ENCODE measurements at places on chromosomes 4 and X.

DNA sequence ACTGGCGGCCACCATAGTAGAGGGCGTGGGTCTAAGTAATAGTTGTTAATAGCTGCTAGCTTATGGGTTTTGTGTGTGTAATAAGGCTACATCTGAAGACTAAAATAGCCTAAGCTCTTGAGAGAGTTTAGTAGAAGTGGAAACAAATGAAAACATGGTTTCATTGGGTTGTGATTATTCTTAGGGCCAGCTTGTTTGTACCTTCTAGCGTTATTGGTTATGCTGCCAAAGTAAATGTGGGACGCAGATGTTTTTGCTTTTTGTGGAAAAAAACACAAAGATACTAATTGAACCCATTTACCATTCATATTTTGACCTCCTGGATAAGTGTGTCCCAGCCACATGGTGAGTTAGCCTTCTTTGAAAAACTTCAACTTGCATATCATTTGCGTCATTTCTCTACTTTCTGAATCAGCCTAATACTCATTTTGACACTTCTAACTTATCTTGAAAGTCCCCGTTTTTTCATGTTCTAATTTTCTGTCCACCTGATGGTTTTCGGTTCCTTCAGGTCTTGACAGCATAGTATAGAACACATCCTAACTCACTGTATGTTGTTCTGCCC, 305.3 kb downstream of the FRMPD4 start:
- no peak for DNase-seq

DNA sequence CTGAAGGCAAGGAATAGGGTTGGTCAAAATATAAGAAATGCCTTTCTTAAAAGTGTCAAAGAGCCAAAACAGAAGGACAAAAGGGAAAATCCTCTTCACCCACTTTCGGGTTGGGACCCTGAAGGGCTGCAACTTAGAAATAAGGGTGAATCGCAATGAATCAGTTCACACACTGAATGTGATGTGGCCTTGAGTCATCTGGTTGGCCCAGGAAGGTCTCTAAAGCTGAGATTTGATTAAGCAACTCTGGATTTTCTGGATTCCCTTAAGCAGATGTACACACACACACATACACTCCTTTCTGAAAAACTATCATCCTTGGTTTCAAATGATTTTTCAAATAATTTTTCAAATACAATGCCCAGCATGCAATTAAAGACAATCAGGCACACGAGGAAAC, 13.1 kb downstream of the TAB3 start:
- no peak for DNase-seq

GRCh38 chr4:44120646-44121045, 328.0 kb downstream of the KCTD8 start:
- no peak for DNase-seq

DNA sequence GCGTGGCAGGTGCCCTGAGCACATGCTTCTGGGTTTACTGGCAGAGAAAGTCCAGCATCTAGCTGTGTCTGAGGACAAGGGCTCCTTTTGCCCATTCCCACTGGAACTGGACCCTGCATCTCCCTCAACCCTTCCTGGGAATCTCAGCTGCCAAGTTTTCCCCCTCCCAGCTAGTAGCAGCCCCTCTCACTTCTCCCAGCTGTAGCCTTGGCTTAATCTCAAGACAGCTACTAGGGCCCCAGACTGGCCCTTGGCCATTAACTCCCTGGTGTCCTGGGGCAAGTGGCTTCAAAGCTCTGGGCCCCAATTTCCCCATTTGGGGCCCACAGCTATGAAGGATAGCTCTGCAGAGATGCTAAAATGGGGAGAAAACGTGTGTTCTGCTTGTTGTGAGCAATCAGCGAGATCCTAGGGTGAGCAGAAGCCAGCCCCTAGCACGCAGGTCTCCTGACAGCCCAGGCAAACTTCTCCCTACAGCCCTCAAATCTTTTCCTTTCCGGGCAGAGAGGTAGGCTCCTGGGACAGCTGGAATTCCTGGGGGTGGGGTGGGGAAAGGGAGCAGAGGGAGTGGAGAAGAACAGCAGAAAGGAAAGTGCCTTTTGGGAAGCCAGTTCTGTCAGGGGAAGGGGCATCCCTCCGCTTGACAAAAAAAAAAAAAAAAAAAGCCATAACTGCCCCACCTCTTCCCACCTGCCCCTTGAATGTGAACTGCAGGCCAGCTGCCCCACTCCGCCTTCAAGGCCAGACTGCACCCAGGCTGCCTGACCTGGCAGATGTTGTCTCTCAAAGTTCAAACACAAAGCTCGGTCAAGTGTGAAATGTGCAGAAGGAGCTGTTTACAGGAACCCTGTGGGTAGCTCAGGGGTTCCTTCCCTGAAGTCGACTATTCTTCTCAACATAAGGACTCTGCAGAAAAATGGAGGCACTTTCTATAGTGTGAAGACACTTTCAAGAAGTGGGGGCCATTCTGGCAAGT, 16.6 kb downstream of the FGD1 start:
- no peak for DNase-seq

DNA sequence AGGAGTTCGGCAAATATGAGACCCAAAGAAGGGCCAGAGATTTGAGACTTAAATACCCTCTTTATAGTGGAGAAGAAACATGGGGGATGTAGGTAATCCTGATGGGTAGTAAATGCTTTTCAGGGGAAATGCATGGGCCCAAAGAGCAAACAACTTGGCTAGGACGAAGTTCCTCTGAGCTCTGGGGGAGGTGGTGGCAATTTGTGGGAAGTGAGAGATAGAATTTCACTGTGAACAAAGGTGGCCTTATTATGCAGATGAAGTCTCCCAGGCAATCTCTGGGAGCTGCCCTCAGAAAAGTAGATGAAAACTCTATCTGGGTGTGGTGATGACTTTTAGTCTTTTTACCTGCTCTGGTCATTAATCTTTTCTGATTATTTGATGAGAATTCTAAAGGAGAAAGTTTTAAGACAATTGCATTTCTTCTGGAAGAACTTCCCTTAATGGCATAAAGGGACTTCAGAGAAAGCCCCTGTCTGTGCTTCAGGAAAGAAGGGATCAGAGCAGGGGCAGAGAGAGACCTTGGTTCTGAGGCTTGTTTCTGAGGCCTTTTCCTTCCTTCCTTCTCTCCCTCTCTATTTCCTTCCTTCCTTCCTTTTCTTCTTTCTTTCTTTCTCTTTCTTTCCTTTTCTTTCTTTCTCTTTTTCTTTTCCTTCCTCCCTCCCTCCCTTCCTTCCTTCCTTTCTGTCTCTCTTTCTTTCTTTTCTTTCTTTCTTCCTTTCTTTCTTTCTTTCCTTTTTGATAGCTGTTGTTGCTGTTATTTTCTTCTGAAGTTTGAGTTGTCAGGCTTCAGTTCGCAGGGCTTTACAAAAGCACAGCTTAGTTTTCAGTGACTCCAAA, 37.5 kb upstream of the MAOA start:
- DNase-seq: no peak

- DNase-seq: no peak
Measured at GRCh38 chr4:165493359-165493758, 114.6 kb downstream of the CPE start.

- no peak for DNase-seq
Measured at GRCh38 chr4:125994024-125994423, 679.3 kb downstream of the FAT4 start.

GRCh38 chrX:115901241-115901640, 269.3 kb upstream of the AGTR2 start:
- no peak for DNase-seq

DNA sequence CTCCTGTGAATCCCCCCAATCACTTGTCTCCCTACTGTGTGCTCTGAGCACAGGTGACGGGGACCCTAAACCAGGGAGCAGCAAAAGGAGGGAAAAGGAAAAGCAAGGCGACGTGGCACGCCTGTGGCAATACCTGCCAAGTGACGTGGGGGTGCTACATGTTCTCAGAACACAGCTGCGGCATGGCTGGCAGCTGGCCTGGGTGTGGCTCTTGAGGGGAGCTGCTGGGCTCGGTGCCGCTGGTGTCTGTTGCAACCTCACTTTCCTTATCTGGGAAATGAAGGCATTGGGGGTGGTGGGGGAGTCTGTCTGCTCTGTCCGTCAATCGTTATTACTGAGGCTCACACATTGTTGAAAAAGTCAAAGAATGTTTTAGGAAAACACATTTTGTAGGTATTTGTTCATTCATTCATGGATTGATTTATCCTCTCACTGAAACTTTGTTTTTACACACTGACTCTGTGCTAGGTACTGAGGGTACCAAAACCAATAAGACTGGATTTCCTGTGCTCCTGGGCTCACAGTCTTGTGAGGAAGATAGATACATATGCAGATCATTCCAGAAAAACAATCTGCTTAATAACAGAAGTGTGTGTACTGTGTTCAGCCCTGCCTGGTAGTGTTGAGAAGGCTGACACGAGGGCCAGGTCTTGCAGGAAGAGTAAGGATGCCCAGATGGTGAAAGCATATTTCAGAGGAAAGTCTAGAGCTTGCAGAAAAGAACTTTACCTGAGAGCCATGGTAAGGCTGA, 217.6 kb downstream of the PTTG2 start:
- no peak for DNase-seq

DNA sequence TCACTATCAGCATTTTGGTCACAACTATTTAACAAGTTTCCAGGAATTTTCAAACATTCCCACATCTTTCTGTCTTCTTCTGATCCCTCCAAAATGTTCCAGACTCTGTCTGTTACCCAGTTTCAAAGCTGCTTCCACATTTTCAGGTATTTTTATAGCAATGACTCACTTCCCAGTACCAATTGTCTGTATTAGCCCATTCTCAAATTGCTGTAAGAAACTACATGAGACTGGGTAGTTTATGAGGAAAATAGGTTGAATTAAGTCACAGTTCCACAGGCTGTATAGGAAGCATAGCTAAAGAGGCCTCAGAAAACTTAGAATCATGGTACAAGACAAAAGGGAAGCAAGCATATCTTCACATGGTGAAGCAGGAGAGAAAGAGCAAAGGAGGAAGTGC, 475.0 kb upstream of the PCDH7 start:
- no peak for DNase-seq

DNA sequence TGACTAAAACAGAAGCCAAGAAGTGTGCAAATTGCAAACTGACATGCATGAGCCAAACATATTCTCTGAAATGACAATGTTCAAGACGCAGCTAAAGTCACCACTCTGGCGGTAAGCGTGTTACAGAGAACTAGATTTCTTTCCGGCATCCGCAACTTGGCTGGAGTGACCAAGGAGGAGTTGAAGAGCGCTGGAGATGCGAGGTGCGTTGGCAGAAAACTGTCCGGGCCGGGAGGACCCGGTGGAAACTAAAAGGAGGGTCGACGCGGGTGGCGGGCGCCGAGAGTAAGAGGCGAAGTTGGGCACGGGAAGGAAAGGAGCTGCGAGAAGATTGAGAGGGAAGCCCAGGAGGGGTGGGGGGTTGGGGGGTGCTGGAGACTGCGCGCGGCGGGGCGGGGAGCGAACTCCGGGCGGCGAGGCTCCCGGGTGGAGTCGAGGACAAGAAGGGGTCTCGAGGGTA, 807 bp downstream of the SEL1L3 start:
- peak; percentile 56 for DNase-seq

GRCh38 chr4:113173126-113173792, 123.8 kb downstream of the ANK2 start:
- no peak for DNase-seq

DNA sequence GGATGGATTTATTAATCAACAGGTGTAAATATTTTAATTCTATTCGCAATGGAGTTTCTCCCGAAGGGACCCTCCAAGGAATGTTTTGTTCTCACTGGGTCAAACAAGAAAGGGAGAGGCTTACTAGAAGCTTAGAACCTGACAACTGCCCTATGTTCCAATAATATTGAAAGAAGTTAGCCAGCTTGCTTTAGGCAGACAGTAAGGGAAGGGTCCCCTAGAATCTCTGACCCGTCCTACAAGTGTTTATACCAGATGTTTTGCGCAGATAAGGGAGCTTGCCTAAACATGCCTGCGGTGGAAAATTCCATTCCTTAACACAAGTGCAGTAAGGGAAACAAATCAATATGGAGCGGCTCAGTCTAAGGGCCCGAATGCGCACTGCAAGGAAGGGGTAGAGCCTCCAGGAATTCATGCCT, 17.7 kb downstream of the IL21 start:
- DNase-seq: no peak

- DNase-seq: no peak
Measured at GRCh38 chr4:66791686-66792085, 753.6 kb downstream of the CENPC start.

- no peak for DNase-seq
Measured at GRCh38 chrX:123049071-123049625, 134.9 kb upstream of the GRIA3 start.

GRCh38 chrX:76279007-76279406, 106.1 kb downstream of the PBDC1 start:
- DNase-seq: no peak

GRCh38 chr4:112284662-112285411, 867 bp downstream of the TIFA start:
- no peak for DNase-seq

DNA sequence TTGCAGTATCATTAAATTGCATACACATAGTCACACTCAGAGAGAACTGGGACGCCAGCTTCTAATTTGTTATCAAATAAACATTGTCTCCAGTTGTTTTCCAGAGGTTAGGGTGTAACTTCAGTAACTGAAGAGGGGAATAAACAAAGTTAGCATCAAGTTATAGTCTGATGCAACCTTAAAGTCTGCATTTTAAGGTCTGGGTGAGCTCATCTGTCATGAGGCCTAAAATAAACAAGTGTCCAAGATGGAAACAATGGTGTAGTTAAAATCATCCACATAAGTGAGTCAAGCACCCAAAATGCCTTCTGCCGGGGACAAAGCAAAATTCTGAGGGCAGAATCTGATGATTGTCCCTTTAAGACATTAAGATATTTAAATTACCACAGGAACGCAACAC, 70.3 kb upstream of the EMCN start:
- no peak for DNase-seq
